Fibroblast of the conjunctiva (primary cell): ENCODE measurements at places on chromosomes 11 and 22.

DNA sequence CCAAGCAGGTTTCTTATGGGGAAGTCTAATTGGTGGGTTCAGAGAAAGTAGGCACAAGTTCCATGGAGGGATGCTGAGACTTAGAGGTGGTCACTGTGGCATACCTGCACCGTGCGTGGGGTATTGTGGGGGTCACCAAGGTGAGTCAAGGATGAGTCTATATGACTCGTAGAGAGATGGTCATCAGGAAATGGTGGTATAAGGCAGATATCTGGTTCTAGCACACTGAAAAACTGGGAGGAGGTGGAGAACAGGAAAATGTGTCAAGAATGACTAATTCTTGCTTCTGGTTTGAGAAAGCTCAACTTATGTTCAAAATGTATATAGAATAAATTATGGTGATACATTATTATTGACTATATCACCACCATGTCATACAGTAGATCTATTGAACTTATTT lies 258.1 kb downstream of the RAB38 start:
- DNase-seq: no peak

DNA sequence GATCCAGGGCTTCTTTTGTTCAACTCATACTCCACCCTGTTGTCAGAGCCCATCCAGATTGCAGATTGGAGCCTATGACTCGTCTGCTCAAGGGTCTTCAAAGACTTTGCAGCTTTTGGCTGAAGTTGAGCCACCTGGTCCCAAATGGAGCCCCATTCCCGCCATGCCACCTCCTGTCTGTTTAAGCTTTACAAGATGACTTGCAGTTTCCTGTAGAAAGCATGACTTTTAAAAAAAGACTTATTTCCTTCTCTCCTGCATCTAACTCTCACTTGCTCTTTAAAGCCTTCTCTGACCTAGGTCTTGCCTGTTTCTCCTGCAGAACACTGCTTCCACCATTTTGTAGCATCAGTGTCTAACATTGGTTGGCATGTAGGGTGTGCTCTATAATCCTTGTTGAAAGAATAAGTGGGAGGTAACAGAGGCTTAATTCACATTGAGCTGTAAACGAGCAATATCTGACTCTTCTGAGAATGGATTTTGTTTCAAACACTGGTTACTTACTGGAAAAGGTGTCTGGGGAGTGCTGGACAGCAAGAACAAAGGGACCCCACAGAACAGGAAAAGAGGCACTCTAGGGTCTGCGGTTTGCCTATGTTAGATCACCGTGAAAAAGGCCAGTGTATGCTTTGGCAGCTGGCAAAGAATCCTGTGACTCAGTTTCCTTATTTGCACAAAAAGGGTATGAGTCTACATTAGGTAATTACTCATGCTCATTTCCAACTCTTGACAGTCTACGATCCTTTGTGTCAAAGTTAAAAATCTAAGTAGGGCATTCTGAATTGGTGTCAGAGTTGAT lies 30.3 kb downstream of the NF2 start:
- no peak for DNase-seq

- DNase-seq: no peak
Measured at GRCh38 chr11:102806296-102806695, 8.3 kb upstream of the MMP1 start.

GRCh38 chr11:132744771-132745170 lies 787.5 kb downstream of the OPCML start:
- DNase-seq: no peak
